Stimulated activated CD8-positive, alpha-beta memory T cell treated with anti-CD3 and anti-CD28 coated beads, Interleukin-4, amount 100 ng/mL, for 48 hours (primary cell): ENCODE measurements at places on chromosomes 6 and 20.

DNA sequence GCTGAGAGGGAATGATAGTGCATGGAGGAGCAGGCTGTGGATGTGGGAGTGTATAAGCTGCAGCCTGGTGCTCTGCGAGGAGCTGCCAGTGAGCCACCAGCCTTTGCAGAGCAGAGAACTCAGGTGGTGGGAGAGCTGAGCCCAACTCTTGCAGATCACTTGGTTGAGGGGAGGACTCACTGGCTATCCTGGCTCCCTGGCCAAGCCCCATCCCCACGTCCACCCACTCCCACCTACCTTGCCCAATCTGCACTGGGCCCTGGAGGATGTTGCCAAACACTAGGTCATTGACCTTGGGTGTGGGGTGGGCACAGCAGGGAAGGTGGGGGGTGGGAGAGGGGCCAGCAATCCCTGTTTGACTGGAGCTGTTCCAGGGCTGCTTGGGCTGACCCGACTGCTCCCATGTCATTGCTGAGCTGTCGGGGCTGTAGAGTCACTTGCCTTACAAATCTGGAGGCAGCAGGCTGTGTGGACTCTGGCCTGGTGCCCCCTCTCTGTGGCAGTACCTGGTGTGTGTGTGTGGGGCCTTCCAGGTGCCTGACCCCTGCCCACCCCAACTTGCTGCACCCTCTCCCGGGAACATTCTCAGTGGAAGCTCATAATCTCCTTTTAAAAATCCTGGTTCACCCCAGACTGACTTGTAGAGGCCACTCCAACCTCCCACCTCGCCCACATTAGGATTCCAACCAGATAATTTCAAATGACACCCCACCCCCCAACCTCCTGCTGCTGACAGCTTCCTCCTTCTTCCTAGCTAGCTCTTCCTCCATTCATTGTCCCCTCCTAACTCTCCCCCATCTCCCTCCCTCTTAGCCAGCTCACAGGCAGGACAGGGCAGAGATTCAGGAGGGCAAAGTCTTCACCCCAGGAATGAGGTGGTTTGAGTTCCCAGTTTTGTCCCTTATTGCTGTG lies 162.3 kb downstream of the MRPL14 start:
- peak; percentile 17 for DNase-seq

DNA sequence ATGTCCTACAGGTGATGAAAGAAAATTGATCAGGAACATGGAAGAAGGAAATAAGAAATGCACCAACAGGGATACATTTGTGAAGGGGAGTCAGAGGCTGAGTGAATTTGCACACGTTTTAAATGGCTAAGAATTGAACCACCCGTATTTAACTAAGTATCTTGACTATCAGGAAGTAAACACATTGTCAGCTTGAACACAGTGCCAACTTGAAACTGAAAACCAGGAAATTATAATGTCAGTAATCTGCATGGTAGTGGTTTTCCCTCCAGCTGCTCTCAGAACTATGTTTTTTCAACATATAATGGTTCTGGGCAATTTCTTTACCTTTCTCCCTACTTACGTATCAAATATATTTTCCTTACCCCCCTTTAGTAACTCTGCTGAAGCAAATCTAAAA lies 366.5 kb upstream of the POU3F2 start:
- DNase-seq = no peak

DNA sequence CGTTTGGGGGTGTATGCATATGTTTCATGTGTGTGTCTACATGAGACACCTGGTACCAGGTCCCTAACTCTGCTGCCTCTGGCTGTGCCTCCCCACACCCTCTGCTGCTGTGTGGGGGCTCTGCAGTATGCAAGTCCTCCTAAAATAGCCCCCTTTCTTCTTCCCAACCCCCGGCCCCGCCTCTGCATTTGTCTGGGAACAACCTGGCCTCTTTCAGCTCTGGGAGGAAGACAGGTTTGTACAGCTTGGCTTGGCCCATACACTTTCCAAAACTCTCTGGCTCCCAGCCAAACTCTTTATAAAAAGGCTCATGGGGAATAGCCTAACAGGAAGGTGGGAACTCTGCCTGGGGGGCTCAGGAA lies 27.1 kb upstream of the EMILIN3 start:
- no peak for DNase-seq

- DNase-seq = peak; percentile 95
These were observed 18.6 kb upstream of the SLCO4A1 start for GRCh38 chr20:62623488-62624324.

- DNase-seq = no peak
These were observed 19.5 kb downstream of the SF3B5 start for GRCh38 chr6:144075875-144076274.

GRCh38 chr6:64703922-64704321 lies 1003.1 kb downstream of the EYS start:
- no peak for DNase-seq

- no peak for DNase-seq
These were observed 37.3 kb downstream of the BLTP3A start for GRCh38 chr6:34829137-34829536.

GRCh38 chr20:35887393-35888064 lies 66.8 kb downstream of the SCAND1 start:
- DNase-seq = no peak

DNA sequence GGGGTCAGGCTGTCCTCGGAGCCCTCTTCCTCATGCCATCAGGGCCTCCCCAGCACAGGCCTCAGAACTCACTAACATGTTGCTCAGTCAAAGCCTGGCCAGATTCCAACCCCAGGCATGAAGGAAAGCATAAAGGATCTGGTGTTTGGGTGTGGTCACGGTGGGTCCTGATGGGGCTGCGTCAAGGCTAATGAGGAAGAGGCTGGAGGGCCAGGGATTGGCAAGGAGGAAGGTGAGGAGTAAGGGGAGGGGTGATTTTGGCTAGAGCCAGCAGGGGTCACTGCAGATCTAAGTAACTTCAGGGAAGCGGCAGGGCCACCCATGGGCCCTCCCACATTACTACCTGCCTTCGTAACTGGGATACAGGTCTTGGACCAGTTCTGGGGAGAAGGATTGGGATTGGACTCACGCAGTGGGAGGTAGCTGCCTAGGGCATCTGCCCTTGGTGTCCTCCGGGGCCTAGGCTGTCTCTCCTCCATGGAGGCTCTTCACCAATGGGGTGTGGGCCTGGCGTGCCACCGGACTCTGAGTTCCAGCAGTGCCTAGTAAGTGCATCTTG lies 36.2 kb upstream of the MRPS18A start:
- peak; percentile 84 for DNase-seq

DNA sequence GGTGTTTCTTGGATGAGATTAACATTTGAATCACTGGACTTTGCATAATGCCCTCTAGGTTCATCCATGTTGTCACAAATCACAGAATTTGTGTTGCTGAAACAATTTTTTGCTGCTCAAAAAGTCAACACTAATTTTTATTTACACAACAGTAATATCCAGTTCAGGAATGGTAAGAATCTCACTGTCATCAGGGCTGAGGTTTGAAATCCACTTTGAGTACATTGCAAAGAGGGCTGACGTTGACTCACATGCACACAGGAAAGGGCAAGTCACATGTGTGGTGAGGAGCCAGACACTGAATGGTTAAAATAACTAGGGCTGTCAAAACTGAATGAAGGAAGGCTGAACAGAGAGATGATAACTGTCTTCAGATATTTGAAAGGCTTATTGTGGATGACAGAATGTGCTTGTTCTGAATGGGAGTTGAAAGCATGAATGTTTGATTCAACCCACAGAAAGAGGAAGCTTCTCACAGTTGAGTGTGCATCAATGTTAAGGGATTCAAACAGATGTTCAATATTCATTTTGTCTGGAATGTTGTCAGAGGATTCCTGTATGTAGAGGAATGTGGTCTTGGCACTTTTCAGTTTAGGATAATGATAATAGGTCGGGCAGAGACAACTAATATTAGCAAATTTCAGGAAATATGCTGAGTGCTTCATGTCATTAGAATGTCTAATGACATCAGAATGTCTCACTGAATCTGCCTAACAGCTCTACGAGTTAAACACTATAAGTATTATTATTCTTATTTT lies 3.6 kb upstream of the ADGRG6 start:
- no peak for DNase-seq

GRCh38 chr6:7672066-7673062 lies 53.5 kb upstream of the BMP6 start:
- no peak for DNase-seq

DNA sequence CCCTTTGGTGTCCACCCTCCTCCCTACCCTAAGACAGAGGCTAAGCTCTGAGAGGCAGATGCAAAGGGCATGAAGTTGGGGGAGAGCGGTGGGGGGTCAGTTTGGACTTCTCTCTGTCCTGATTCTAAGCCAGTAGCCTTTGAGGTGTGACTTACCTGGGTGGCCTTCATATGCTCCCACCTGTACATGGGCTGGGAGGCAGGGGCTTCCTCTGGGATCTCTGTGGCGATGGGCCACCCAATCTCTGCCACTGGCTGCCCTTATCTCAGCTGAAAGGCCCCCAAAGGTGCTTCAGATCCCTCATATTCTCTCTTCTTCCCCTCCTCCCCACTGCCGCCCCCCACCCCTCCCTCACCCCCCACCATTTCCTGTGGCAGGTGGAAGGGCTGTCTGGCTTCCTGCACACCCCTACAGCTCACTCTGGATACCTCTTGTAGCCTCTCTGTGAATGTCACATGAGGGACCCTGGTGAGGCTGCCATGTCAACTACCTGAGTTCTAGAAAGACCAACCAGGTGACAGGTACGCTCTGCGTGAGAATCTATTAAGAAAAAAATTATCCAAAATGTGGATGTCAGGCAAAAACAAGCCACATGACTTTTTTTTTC lies 34.0 kb downstream of the PNLDC1 start:
- no peak for DNase-seq

GRCh38 chr6:148521586-148521985 lies 178.9 kb downstream of the SASH1 start:
- no peak for DNase-seq

DNA sequence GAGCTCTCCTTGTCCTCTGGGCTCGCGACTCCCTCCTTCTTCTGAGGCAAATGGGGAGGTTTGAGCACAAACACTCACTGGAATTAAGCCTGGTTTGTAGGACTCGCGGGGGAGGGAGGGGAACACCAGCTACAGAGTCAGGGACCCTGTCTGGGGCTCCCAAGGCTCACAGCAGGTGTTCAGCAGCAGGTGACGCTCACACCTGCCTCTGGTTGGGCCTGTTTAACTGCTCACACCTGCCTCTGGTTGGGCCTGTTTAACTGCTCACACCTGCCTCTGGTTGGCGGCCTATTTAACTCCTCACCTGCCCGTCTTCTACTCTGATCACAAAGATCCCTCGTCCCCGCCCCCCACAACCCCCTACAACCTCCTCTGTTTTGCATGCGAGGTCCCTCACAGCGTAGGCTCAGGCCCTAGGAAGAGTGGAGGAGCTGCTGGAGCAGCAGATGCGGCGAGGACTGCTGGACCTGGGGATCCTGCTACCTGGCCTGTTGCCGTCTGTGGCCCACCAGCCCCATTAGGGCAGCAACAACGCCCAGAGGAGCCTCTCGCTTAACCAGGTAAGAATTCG lies 181.9 kb downstream of the ERMARD start:
- no peak for DNase-seq

- no peak for DNase-seq
These were observed 703.4 kb downstream of the EPM2A start for GRCh38 chr6:145031962-145032361.

GRCh38 chr20:19012676-19013075 lies 199.1 kb downstream of the SCP2D1 start:
- DNase-seq = no peak

- peak; percentile 80 for DNase-seq
These were observed 70.0 kb downstream of the SNX5 start for GRCh38 chr20:17898548-17898994.

DNA sequence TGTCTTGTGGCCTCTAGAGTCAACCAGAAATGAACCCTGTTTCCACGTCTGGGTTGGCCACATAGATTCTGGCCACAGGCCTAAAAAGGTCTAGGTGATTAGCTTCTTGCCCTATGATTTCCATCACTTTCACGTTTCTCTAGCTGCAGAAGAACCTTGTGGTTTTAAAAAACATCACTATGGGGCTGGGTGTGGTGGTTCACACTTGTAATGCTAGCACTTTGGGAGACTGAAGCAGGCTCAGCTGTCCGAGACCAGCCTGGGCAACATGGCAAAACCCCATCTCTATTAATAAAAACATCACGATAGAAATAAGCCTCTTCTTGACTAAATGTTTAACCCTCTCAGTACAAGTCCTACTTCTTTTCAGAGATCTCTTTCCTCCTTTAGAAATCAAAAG lies 27.6 kb downstream of the POLR1C start:
- DNase-seq = no peak

DNA sequence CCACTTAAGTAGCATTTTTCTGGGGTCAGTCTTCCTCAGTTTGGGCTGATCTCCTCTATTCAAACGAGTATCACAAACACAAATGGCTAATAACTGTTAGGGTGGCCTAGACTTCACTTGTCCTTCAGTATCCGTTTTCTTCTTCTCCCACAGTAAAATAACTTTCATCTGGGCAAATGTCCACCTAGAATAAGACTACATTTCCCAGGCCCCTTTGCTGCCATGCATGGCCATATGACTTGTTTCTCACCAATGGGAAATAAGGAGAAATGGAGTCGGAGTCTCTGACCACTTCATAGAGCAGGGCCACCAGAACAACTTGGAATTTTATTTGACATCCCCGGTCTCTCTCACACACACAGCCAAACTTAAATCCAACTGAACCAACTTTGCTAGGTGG lies 51.4 kb downstream of the SULF2 start:
- DNase-seq = no peak

DNA sequence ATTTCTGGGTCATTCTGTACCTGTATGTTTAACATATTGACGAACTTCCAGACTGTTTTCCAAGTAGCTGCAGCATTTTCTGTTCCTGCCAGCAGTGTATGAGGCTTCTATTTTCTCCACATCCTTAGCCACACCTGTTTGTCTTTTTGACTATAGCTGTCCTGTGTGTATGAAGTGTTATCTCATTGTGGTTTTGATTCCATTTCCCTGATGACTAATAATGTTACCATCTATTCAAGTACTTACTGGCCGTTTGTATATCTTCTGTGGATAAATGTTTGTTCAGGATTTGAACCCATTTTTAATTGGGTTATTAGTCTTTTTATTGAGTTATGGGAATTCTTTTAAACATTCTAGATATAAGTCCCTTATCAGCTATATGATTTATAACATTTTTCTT lies 95.2 kb downstream of the JAG1 start:
- DNase-seq = no peak

DNA sequence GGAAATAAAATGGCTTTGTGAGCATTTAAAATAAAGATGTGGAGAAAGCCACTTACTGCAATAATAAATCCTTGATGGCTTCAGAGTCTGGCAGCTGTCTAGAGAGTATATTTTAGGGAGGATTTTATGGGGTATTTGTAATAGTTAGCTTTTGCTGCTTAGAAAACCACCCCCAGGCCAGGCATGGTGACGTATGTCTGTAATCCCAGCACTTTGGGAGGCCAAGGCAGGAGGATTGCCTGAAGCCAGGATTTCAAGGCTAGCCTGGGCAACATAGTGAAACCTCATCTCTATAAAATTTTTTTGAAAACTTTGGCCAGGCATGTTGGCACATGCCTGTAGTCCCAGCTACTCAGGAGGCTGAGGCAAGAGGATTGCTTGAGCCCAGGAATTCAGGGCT lies 63.8 kb downstream of the ISM1 start:
- DNase-seq = no peak

GRCh38 chr20:42366626-42367025 lies 748.4 kb upstream of the CHD6 start:
- no peak for DNase-seq

GRCh38 chr6:13649393-13649792 lies 34.3 kb downstream of the NOL7 start:
- no peak for DNase-seq

GRCh38 chr20:54199721-54200176 lies 8.1 kb upstream of the PFDN4 start:
- DNase-seq = peak; percentile 84
